ENCODE measurements at places on chromosomes 7 and 10.

DNA sequence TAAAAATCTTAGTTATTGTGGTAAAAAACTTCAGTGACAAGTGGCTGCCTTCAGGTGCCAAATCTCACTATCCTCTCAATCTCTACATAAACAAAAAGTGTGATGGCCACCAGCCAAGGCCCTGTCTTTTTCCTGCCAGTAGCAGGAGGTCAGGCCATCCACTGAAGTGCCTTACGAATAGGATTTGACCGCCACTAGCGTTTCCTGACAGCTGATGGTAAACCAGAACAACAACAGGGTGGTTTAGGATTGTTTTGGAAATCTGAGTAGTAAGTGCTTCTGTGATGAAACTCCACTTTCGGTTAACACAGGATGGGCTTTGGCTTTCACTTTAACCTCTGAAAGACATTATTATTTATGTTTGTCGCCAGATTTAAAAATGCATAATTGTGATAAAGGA, 55.7 kb upstream of the OGDHL start:
- no peak for DNase-seq

DNA sequence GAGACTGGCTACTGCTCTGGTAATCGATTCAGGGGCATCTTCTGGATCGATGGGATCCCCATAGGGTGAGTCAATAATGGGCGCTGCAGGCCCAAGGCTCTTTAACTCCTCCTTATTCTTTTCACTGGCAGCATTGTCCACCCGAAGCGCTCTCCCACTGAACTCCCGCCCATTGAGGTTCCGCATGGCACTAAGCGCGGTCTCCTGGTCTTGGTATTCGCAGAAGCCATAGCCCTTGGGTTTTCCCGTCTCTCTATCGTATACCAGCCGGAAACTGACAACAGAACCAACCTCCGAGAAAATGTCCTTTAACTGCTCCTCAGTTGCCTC, 285 bp downstream of the CSTF2T start:
- no peak for DNase-seq

DNA sequence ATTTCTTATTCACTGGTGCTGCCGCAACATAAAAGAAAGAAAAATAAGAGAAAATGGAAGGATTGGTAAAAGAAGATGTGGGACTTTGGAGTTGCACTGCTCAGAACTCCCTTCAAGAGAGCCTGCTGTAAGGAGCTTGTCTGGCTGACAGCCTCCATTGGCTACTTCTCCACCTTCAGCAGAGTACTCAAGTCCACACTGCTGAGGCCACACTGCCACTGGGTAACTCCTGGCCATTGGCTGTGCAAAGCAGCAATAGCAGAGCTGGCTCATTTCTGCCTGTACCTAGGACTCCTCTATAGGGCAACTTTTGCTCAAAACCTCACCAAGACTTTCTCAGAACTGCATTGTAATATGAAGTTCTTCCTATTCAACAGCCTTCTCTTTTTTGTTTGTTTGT, 38.7 kb upstream of the PCLO start:
- DNase-seq, result no peak

- DNase-seq, result no peak
These were observed 82.6 kb upstream of the GLI3 start for GRCh38 chr7:42319631-42320030.

GRCh38 chr10:80410578-80411145, 2.3 kb downstream of the PRXL2A start:
- DNase-seq, result no peak

- DNase-seq, result no peak
These were observed 5.2 kb downstream of the DUSP5 start for GRCh38 chr10:110502851-110503301.

DNA sequence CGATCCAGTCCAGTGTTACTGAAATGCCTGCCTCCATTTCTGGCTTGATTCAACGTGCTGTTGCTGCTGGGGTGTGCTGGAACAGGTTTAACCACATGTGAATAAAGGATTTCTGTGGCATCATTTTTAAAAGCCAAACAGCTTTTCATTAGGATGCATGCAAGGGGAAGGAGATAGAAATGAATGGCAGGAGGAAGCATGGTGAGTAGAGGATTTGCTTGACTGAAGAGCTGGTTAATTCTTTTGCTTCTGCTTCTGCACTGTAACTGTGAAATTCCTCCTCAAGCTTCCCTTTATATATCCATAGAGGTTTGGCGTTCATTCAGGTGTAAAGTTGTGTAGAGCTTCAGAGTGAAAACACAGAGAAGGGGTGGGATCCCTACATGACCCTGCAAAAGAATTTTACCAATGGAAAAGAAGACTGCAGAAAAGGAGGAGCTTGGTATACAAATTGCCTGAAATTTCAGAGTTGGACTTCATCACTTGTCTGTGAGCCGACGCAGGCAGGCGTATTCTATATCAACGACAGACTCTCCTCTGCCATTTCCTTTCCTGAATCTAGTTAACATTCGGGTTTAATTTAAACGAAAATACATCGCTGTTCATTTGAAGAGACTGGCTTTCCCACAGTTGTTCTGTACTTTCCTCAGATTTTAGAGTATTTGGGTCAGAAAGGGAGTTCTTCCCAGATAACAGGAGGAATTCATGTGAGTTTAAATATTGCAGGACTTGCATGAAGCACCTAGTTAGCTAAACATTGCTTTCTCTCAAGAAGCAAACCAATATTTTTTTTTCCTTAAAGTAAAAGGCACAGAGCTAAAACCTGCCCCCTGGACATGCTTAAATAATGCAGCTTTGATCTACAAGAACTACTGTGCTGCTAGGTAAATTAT, at the start of gene SOSTDC1:
TSS of gene SOSTDC1 (minus strand) at position 270 of the 893 bp plus-strand sequence. CDS start at position 200, 70 bp downstream.
- DNase-seq, result no peak

GRCh38 chr7:46600340-46600739, 679.3 kb upstream of the IGFBP3 start:
- no peak for DNase-seq

- no peak for DNase-seq
These were observed 570.7 kb downstream of the REEP3 start for GRCh38 chr10:64091897-64092296.

DNA sequence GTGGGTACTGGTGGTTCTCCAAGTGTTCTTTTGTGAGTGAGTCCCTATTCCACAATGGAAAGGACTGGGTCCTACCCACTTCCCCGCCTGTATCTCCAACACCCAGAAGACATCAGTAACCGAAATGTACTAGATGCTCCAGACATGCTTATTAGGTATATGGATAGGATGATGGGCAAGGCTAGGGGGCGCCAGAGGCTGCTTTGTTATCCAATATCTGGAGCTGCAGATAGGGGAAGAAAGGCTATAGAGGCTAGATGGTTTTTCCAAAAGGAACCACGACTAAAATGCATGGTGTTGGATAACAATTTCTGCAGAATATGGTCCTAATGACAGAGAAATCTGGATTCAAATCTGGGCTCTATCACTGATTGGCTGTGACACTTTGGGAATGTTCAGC, 56.2 kb upstream of the TM9SF3 start:
- peak; percentile 95 for DNase-seq

DNA sequence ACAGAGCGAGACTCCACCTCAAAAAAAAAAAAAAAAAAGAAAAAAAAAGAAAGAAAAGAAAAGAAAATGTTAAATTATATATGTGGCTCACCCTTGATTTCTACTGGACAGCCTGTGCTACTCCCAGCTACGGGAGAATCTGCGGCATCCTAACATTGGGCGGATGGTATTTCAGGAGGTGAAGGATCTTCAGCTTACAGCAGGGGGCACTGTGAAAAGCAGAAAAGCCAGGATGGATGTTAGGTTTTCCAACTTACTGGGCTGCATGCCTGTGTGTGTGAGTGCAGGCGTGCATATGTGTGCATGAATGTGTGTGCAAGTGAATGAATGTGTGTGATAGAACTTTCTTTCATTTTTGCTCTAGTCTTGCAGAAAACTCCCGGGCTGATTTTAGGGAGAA, 1066.5 kb downstream of the TYW1 start:
- DNase-seq, result no peak

GRCh38 chr10:116489460-116489859, 56.3 kb upstream of the PNLIP start:
- no peak for DNase-seq

- no peak for DNase-seq
These were observed 448.6 kb upstream of the NRP1 start for GRCh38 chr10:33783078-33783477.

Data from activated CD8-positive, alpha-beta T cell treated with anti-CD3 and anti-CD28 coated beads for 36 hours (primary cell).